Putamen (tissue), 1 donor: ENCODE measurements at places on chromosomes 13 and 19.

DNA sequence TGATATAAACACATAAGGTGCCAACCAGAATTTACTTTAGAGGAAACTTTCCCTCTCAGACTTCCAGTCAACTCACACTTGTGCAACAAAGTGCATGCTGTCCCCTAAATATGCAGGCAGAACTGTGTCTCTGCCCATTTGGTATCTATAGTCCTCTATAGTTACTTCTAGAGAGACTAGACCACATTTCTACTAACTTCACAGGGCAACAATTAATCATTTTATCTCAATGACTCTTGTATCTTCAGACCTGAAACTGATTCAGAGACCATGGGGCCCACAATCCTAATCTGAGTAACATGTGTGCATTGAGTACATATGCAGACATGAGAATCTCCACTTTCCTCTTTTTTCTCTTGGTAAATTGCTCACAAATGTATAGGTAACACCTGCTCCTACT lies 158.1 kb downstream of the ZNF486 start:
- no peak for DNase-seq

- DNase-seq: no peak
Observed at GRCh38 chr13:73844986-73845385, 289.2 kb downstream of the KLF12 start.

- no peak for DNase-seq
Observed at GRCh38 chr19:50851620-50852019, 3.1 kb upstream of the KLK3 start.

DNA sequence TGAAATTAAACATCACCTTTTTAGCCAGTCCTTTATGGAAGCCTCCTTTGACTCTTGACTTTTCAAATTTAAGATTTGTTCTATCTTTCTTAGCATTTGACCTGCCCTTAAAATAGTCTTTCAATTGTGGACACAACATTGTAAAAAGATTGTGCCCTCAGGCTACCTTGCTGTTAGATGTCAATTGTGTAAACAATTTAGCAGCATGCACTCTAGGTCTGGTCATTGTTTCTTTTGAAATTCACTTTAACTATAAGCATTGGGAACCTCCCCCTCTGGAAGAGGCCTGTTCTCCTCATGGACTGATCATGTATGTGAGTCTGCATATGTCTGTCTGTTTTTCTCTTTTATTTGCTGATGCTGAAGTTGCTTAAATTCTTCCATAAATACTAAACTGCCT lies 31.5 kb upstream of the PABPC3 start:
- DNase-seq: no peak

- no peak for DNase-seq
Observed at GRCh38 chr19:48480558-48481500, 11.7 kb downstream of the CYTH2 start.

DNA sequence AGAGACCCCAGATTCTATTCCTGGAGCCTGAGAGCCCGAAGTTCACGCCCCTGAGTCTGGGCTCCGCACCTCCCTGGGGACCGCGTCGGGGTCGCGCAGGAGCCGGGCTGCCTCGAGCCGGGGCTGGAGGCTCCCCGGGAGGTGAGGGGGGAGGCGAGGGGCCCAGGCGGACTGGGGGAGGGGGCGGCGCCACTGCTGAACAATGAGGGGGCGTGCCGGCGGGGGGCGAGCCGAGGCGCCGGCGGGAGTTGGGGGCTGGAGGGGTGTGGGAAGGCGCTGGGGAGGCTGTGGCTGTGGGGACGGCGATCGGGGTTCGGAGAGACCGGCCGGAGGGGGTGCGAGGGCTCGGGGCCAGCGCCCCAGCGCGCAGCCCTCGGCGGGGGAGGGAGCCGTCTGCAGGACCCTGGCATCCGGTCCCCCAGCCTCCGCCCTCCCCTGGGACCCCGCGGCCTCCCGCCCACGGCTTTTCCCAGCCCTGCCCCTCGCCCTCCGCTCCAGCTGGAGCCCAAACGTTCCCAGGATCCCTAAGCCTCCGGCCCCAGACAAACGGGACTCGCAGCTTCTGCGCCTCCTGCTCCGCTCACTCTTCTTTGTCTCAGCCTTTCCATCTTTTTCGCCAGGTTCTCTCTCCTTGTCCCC lies 922 bp downstream of the PLEKHG2 start:
- DNase-seq: no peak

- DNase-seq: no peak
Observed at GRCh38 chr19:48303367-48303766, 22.0 kb upstream of the EMP3 start.

GRCh38 chr13:95156208-95156607 lies 145.0 kb downstream of the ABCC4 start:
- no peak for DNase-seq

DNA sequence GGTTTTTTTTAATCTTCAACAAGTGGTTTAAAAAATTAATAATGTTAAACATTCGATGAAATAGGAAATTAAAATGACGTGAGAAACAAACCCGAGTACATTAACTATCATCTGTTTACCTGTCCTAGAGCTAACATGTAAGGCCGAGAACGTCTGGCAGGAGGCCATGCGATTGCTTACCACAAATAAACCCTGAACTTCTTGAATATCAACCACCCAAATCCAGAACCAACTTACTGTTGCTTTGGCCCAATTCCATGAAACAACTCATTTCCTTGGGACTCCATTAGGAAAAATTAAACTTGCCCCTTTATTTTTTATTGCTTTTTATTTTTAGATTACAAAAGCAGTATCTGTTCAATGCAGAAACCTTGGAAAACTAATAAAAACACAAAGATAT lies 228.9 kb upstream of the IRS2 start:
- DNase-seq: no peak

DNA sequence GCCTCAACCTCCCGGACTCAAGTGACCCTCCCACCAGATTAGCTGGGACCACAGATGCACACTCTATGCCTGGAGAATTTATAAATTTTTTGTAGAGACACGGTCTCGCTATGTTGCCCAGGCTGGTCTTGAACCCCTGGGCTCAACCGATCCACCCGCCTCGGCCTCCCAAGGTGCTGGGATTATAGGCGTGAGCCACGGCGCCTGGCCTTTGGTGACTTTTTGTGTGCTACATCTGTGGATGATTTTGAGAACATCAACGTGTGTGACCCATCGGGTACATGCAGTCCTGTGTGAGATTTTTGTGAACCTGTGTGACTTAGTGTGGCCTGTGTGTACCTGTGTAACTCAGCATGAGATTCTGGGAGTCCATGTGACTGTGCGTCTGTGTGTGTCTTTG lies 8.5 kb upstream of the NFIX start:
- DNase-seq: no peak

DNA sequence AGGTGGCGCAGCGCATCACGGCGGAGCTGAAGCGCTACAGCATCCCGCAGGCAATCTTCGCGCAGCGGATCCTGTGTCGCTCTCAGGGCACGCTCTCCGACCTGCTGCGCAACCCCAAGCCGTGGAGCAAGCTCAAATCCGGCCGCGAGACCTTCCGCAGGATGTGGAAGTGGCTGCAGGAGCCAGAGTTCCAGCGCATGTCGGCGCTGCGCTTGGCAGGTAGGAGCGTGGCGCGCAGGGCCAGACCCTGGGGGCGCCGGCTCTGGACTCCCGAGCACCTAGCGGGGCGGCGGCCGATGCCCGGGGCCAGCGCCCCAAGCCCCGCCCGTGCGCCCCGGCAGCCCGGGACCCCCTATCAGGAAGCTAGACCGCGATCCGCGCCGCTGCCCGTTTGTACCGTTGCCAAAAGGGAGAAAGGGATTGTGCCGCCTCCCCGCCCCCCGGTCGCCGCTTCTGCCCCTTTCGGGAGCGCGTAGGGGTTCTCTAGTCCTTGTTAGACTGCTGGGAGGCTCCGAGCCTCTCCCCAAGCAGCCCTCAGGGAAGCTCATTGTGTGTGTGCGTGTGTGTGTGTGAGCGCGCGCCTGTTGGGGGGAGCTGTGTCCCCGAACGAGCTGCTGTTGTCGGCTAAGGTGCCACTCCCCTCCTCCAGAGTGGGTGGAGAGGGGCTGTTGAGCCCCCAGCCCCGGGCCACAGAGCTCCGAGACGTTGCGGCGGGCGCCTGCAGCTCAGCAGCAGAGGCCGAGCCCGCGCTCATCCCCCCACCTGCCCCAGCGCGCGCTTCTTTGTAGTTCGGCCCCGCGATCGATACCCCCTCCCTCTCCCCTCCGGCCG lies 1.5 kb downstream of the ONECUT3 start:
- DNase-seq: no peak

DNA sequence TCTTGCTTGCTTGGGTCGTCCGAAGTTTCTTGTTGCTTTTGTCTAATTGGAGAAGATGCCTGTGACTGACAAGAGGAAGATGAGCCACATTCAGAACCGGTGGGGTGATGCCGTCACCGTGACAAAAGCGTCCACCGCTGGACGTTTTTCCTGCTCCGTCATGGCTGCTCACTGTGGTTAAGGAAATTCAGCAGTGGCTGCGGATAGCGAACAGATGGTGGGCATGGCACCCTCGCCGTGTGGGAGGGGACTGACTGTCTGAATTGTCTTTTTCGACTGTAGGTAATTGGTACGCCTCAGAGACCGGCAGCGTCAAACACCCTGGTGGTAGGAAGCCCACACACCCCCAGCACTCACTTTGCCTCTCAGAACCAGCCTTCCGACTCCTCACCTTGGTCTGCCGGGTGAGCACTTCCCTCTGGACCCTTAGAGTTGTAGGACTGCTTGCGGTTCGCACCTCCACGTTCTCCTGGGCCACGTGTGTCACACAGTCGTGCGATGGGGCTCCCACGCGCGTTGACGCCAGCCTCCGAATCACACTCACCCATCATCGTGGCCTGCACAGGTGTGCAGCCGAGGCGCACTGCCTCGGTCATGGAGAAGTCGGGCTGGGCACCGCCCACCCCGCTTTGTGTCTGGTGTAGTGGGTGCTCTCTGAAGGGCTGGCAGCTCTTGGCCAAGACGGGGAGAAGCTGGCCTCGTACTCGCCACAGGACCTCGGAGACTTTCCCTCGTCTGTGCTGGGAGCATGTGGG lies 26.5 kb downstream of the ATP4B start:
- DNase-seq: no peak

DNA sequence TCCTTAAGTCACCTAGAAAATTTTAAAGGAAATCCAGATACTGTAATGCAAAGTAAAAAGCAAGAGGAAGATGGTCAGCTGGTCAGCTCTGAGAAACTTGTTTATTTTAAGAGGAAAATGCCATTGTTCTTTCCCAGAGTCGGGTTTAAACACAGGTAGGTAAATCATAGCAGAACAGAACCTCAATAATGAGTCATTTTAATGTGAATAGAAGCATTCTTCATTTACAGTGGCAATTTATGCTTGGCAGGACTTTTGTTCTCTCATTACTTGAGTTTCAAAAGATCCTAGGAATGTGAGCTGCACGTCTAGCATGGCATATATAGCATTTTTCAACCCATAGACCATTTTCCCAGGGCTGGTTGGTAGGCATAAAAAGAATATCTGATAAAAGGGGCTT lies 132.3 kb downstream of the LIG4 start:
- DNase-seq: no peak

- DNase-seq: peak; percentile 39
Observed at GRCh38 chr13:29369060-29369743, 226.3 kb downstream of the SLC7A1 start.

DNA sequence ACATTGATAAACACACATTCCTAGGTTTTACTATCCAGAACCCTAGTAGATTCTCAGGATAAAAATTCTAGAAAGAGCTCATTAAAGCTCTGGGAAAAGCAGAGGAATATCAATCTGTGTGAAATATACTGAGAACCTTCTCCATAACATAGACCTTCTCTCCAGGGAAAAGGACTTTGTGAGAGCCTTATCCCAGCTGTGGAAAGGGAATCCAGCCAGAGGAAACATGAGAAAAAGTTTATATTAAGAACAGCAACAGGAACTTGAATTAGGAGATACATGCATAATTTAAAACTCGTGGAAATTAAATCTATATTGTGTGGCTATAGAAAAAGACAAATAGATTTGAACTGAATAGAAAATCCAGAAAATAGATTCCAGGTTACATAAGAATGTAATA lies 1639.9 kb downstream of the EFNB2 start:
- no peak for DNase-seq

GRCh38 chr13:48186722-48187121 lies 46.3 kb upstream of the ITM2B start:
- no peak for DNase-seq

GRCh38 chr19:55391191-55391670 lies 5.5 kb downstream of the RPL28 start:
- DNase-seq: no peak

GRCh38 chr19:49427855-49428546 lies 2.8 kb downstream of the GFY start:
- no peak for DNase-seq

- no peak for DNase-seq
Observed at GRCh38 chr19:28420811-28421550, 792.0 kb downstream of the UQCRFS1 start.

DNA sequence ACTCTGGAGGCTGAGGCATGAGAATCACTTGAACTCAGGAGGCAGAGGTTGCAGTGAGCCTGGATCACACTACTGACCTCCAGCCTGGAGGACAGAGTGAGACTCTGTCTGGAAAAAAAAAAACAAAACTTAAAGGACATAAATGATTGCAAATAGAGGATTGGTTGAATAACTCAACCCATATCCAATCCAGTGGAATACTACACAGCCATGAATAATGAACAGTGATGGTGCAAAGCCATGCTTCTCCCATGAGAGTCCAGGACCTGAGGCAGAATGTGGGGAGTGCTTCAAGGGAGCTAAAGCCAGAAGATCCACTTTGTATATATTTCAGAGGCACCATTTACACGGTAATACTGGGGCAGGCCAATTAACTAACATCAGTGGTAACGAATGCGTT lies 2.2 kb upstream of the CEACAM18 start:
- no peak for DNase-seq

DNA sequence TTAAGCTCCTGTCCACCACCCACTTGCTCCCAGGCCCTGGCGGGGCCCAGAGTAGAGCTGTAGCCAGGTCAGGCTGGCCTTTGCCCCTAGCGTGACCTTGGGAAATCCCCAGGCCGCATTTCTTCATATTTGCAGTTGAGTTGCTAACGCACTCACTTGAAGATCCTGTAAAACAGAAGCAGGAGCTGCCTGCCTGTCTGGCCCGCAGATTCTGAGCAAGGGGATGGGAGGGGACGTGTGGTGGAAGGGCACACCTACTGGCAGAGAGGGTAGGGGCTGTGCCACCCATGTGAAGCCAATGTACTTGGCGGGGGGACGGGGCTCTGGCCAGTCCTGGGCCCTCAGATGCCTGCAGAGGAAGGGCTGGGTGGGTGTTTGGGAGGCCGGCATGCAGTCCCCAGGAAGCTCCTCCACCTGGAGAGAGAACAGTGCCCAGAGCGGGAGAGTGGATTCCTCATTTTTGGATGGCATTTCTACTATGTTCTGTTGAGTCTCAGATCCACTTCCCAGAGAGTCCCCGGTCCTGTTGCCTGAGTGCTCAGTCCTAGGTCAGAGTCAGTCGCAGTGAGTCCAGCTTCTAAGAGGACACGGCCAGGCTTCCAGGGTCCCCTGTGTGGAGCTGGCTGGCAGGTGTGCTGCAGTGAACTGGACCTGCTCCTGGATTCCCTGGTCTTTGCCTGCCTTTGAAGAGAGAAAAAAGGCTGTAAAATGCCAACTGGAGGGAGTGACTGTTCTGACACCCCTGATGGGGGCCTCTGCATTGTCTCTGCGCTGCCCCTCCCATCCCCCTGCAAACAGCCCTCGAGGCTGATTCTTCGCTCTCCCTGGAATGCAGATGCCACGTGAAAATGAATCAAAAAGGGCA lies 62.9 kb downstream of the GGACT start:
- DNase-seq: no peak

GRCh38 chr19:2659856-2660432 lies 42.5 kb downstream of the GNG7 start:
- peak; percentile 66 for DNase-seq

GRCh38 chr13:38386421-38386820 lies 36.8 kb downstream of the UFM1 start:
- no peak for DNase-seq

GRCh38 chr19:19181488-19181998 lies 10.4 kb downstream of the BORCS8 start:
- no peak for DNase-seq
